ENCODE measurements at places on chromosomes 16 and 17.
A peak's percentile ranks its signal among the peaks of the same experiment; 100 is the strongest.

GRCh38 chr16:10076037-10076436, 106.2 kb downstream of the GRIN2A start:
- no peak for DNase-seq

DNA sequence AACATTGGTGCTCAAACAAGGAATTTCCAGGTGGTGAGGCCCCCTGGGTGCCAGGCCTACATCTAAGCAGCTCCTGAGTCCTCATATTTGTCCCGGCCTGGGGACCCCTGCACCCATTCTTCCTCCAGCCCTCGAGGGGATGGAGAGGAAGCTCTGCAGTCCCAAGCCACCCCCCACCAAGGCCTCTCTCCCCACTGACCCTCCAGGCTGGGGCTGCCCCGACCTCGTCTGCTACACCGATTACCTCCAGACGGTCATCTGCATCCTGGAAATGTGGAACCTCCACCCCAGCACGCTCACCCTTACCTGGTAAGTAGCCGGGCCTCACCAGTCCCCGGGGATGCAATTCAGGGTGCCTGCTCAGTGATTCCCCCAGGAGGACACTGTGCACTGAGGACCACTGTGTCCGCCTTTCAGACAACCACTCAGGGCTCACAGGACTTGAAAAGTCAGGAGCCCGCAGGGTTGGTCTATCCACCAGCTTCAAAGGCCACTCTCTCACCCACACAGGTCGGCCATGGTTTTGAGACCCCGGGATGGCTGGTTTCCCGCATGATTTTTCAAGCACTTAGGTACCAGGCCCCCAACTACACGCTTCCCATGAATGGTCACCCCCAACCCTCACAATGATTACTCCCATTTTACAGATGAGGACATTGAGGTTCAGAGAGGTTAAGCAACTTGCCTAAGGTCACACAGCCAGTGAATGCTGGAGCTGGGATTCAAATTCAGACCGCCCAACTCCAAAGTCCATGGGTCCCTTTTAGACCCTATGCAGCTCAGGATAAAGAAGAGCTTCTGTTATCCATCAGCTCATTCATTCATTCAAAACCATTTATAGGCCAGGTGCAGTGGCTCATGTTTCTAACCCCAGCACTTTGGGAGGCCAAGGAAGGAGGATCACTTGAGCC, 32.4 kb downstream of the IL21R start:
- DNase-seq: no peak

DNA sequence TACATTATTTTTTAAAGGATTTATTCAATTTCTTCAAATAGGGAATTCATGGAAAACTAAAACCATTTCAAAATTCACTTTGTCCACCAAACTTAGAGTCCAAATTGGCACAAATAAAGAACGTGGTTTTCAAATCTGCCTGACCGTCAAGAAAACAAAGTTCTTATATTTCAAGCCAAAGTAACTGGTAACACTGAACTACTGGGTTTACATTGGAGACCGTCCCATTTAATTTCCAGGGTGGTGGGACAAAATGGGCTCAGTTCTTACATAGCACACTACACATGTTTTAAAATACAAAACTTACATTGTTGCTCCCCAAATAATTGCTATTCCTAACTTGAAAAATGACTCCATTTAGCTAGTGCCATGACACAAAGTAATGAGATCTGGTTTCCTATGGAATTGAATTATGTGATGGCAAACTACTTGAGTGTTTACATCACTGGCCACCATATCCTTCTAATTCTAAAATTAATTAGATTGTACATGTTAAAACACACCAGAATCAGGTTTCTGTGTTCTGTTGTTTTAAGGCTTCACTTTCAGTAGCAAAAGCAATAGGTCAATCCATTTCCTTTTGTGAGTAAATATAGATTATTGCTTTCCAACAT, 6.5 kb downstream of the PSME3IP1 start:
- DNase-seq: no peak

DNA sequence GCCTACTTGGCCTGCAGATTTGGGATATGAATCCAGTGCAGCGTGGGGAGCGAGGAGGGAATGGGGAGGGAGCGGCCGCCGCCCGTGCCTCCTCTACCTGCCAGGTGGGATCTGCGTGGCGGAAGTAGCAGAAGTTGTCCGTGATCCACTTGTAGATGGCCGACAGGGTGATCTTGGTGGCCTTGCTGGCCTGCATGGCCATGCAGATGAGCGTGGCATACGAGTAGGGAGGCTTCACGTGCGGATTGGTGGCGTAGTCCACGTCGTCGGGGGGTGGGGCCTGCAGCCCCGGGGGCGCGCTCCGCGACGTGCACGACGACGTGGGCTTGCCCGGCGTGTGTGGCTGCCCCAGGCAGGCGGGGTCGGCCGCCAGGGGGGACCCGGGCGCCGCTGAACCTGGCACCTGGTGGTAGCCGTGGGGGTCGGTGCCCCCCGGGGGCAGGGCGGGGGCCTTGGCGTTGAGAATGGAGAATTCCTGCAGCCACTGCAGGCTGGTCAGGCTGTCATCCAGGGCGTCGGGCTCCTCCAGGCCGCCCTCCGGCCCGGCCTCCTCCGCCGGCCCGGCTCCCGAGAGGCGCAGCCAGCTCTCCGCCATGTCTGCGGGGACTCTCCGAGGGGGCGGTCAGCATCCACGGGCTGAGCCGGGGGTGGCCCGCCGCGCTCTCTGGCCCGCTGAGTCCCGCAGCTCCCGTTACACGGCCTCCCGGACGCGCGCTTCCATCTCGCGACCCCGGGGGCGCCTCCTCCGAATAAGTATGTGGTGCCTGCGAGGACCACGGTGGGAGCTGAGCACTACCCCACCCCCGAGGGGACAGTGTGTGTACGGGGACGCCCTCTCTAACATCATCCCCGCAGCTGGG, 1.0 kb downstream of the FOXJ1 start:
- no peak for DNase-seq

DNA sequence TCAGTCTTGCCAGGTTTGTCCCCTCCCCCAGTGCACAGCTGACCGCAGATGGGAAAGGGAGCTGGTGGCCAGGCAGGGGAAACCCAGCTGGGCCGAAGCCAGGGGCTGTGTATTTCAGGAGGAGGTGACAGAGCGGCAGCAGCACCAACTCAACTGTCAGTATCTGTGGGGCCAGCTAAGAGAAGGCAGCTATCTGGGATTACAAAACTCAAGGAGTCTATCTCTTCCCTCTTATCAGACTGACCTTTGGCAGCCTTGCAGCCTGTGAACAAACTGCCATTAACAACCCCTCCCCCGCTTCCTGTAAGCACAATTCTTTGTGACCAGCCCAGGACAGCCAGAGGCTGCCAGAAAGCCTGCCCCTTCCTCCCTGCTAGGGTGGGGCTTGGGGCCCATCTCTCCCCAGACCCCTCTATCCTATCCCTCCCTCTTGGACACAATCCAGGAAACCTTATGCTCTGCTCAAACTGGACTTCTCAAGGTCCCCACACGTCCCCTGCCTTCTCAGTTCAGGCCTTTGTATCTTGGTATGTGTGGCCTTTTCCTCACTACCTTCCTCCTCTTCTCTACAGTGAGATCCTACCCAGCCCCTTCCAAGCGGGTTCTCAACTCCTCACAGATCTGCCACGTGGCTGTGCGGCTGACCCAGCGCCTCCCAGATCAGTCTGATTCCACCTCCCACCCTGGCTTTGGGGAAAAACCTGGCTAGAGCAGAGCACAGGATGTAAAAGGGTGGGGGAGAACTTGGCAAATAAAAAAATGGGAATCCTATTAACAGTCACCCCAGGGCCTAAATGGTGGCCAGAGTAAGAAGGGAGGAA, 10.5 kb downstream of the ST3GAL2 start:
- peak; percentile 98 for DNase-seq

- no peak for DNase-seq
Observed at GRCh38 chr17:68614718-68615117, 13.6 kb upstream of the FAM20A start.

DNA sequence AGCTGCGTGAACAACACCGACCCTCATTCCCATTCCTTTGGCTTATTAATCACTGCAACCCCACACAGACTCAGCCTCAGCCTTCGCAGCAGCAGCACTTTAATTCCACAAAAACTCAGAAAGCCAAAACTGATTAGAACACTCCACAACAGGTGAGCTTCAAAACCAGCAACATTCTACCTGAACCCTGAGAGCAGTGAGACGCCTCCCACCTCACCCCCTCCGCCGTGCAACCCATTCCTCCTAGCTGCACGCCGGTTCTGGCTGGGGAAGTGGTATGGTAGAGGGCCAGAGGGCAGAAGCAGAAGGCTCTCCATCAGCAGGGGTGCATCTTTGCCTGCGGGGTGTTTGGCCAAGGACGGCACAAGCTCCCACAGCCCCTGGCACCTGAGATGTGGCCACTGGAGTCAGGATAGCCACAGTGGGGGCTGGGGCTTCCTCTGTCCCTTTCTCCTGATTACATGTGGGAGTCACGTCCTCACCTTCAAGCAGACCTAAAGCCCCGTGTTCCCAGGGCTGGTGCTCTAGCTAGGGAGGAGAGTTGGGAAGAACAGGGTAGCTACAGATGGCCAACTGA, 1.6 kb downstream of the BORCS6 start:
- no peak for DNase-seq

GRCh38 chr16:4578961-4579530, 22.9 kb downstream of the C16orf96 start:
- DNase-seq: no peak

DNA sequence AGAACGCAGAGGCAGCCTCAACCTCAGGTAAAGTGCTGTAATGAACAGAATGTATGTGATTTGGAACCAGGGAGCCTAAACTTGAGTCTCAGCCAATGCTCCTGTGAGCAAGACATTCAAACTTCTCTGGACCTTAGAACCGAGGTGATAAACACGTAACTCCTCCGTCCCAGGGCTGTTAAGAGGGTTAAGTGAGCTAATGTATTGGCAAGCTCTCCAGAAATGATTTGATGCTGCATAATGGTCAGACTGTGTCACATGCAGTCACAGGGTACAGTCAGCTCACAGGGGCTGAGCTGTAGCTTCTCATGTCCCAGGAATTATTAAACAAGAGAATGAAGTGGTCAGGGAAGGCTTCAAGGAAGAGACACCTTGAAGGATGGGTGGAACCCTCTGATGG, 10.0 kb upstream of the SLC4A1 start:
- peak; percentile 22 for DNase-seq

- DNase-seq: no peak
Observed at GRCh38 chr16:75529056-75529905, 6.6 kb downstream of the CHST5 start.

DNA sequence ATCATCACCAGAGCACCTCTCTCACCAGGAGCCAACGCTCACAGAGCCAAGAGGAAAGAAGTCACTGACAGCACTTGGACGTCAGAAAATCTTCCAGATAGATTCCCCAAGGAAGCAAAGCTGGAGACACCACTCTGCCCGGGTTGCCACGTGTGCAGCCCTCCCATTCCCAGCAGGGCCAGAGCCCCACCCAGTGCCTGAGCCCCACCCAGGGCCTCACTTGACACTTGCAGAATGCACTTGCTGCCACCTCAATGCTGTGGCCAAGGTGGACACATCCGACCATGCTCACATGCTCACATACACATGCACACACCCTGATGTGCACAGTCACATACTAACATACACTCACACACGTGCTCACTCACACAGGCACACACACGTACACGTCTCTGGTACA, 240.7 kb downstream of the RBFOX3 start:
- no peak for DNase-seq

GRCh38 chr17:59361916-59362810, 30.7 kb downstream of the YPEL2 start:
- DNase-seq: peak; percentile 91

DNA sequence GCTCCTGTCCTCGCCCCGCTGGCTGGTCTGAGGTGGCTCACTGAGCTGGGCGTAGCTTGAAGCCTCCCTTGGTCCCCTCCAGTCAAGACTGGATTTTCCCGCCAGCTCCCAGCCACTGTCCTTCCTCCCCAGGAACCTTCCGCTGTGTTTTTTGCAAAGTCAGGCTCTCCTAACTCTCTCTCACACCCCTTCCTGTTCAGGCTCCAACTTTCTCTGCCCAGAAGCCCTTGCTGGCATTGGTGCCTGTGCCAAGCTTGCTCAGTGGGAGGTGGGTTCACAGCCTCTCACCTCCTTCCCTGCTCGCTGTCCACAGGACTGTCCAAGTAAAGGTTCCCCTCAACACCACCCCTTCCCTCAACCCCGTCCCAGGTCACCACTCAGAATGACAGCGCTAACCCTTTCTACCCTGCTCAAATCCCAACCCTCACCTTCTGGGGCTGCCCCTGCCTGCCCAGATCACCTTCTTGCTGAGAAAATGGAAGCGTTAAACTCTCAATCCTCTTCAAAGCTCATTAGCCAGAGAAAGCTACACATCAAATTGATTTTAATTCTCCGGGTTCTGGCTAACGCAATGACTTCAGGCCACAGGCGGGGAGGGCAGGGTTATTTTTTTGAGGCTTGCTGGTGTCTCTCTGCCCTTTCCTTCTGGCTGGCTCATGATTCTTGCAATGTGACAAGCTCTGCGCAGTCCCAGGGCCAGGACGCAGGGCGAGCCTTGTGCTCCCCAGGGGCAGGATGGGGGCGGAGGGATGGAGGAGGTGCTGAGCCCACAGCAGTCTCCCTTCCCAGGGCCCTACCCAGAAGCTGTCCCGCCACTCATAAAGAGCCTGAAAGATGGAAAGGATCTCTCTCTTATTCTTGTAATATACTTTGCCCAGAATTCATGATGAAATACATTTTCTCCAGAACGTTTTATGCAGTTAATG, 357.2 kb upstream of the TNRC6C start:
- no peak for DNase-seq

Measured in mesenchymal stem cell (in vitro differentiated cells and primary cell).